Activated T-cell treated with anti-CD3 and anti-CD28 coated beads, Interleukin-2, amount 50 U/mL, for 72 hours (primary cell): ENCODE measurements at places on chromosomes 3 and 15. TPM values are rescaled to one million over a fixed set of nuclear protein-coding genes. Genes with fewer than 3 reads are reported as not detected.

- DNase-seq, result no peak
These were observed 273.8 kb upstream of the DCBLD2 start for GRCh38 chr3:99175276-99175812.

The C3orf49 gene
- total RNA-seq, result not detected

The MST1 gene
- total RNA-seq, result 27.9 TPM

DNA sequence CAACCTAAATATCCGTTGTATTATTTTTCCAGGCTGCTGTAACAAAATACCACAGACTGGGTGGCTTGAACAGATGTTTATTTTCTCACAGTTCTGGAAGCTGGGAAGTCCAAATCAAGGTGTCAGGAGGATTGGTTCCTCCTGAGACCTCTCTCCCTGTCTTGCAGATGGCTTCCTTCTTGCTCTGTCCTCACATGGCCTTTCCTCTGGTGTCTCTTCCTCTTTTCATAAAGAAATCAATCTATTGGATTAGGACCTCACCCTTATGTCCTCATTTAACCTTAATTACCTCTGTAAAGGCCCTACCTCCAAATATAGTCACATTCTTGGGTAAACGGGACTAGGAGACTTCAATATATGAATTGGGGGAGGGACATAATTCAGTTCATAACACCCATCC is 89.2 kb upstream of the PLCL2 start:
- no peak for DNase-seq

DNA sequence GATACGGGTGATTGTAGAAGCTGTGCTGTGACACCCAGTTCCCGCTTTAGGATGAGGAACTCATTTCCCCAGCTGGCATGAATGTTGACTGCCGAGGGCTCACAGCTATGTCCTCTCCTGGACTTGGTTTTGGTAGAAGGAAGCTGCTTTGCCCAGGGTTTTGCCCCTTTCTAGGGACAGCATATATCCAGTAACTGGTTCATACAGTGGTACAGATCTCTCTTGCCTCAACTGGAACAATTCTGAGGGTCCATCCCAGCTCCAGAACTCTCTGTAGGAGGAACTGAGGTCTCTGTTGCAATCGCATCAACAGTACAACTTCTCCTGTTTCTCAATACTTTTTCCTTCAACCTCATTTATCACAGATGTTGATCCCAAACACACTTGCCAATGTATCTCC is 54.5 kb upstream of the FNDC3B start:
- no peak for DNase-seq

The TM4SF18 gene
- not detected for total RNA-seq

DNA sequence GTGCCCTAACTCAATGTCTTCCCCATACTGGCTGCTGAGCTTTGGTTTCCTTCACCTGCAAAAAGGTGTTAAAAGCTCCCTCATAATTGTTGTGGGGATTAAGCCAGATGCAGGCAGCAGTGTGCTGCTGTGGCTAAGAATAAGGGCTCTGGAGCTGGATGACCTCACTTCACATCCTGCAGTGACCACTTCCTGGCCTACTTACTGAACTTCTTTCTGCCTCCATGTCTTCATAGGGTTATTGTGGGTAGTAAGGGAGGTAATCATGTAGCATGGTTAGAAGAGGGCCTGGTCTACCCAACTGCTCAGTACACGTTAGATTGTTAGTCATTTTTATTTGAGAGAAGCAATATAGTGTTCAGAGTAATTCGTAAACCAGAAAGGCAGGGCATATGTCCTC is 18.4 kb downstream of the GYG1 start:
- DNase-seq, result peak; percentile 44

DNA sequence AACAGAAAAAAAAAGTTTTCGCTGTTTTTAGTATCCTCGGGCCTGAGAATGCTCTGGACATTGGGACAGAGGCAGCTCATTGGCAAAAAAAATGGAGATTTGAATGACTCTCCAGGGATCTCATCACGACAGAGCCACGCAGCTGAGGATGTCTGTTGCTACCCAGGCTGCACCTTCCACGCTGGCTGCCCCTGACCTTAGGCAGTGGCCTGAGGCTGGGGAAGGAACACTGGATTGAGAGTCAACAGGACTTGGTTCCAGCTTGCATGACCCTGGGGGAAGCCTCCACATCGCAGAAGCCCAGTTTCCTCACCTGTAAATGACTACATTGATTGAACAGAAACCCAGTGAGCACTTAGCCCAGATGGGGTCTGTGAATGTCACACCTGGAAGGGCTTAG is 8.7 kb upstream of the ACSBG1 start:
- DNase-seq, result no peak
